Effector memory CD4-positive, alpha-beta T cell (primary cell): ENCODE measurements at places on chromosomes 2 and 18.

DNA sequence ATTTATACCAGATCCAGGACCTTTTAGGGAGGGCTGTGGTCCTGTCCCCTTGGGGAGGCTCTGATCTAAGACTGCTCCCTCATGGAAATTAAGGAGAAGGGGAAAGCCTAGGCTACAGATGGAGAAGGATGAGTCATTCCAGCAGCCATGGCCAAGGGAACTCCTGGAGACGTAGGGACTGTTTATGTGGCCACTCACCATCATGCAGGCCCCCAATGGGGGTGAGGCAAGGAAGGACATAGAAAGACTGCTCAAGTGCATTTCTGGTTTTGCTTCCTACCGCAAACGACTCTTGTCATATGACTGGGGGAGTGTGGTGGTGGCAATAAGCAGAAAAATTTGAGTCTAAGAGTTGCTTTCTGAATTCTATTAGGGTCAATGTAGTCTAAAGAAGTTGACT lies 54.0 kb upstream of the CYP1B1 start:
- no peak for DNase-seq

DNA sequence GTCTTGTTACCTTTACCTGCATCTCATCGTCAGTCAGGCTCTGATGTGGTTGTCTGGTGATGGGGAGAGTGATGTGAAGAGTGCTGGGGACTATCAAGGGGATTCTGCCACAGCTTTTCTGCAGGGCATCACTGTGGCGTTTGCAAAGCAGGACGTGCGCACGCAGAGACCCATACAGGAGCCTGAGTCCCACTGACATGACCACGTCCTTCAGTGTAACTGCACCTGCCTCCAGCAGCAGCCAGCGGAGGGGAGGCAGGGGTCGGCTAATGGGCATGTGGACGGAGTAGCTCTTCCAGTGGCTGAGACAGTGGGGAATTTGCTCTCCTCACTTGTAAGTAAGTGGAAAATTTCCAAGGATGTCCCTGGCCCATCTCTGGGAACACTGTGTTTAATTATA lies 6.5 kb downstream of the ALKAL2 start:
- DNase-seq, result no peak

DNA sequence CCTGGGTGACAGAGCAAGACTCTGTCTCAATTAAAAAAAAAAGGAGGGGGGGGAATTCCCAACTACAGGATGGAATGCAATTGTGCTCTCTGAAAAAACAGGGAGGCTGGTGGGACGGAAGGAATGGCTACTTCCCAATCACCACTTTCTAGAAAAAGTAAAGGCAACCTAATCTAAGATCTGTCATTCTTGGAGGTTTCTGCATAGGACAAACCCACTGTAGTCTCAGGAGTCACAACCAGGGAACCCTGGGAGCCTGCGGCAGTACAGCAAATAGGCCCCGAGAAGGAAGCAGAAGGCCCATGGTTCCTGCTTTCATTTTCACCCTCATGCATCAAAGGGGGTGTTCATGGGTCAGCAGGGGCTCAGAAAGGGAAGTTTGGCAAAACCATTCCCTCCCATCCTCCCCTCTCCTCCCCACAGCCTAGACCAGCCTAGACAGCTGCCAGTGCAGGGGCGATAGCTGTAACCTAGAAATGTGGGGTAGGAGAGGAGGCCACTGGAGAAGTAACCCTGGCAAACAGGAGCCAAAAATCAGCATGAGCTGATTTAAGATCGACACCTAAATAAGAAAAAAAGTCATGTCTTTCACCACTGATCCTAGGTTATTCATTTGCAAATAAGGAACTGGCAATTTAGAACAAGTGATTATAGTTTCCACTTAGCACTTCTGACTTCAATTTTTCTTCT lies 48.0 kb downstream of the TRABD2A start:
- no peak for DNase-seq

DNA sequence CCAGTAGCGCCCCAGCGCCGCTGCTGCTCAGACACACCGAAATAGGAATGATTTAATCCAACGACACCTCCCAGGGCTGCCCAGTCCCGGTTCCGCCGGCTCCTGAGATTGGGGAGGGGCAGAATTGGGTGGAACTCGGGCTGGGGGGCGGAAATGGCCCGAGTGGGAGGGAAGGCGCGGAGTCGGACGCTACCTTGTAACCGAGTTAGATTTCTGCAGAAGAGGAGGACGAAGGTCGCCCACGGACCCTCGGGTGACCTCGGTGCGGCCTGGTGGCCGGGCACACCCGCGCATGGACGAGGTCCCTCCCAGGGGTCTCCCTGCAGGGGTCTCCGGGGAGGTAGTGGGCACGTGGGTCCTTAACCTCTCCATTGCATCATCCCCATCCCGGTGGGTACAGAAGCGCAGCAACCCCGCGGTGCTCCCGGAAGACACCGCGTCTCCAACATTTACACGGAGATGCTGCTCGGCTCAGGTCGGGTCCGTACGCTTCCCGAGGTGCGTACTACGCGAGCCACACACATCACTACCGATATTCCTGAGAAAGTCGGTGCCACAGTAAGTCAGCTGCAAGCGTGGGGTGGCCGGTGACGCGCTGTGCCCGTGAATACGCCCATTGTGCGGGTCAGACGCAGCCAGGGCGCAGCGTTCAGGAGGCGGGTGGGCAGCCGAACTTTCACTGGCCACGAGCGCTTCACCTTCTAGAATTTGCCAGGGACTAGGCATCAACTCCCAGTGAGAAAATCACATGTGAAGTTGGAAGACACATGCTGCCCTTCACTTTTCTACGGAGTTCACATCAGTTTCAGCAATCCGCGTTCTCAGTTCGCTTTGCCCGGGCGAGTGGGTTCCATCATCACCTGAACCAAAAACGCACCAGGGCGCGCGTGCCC lies 3.0 kb downstream of the ZNF516 start:
- no peak for DNase-seq

- DNase-seq, result no peak
Observed at GRCh38 chr2:38010995-38011394, 65.0 kb downstream of the CYP1B1 start.

DNA sequence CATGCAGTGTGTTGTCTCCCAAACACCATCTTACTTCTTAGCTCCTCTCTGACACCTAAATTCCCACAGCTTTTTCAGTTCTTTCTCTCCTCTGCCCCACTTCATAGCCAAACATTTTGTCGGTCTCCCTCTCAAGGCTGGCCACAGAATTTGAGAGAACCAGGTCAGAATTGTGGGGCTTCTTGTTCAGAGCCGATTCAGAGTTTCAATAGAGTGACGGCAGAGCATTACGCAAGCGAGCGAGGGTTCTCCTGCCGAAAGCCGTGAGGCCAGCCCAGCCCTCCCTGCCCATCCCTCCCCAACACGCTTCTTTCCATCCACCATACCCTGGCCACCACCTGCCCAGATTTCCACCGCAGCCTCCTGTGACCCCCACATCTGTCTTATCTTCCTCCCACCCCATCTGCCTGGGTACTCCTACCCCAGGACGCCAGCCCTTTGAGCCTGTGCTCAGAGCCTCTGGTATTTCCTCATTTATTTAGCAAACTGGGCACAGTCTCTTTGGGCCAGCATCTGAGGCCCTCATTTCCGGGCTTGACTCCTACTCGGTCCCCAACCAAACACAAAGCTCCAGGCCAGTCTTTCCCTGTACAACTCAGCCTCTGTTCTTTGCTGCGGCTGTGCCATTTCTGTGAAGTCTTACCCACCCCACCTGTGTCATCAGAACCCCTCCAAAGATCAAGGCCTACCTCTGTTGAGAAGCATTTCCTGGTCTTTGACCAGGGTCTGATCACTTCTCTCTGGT lies 70.0 kb upstream of the MAP4K4 start:
- DNase-seq, result no peak

- no peak for DNase-seq
Observed at GRCh38 chr2:238313289-238313990, 6.9 kb upstream of the TRAF3IP1 start.

DNA sequence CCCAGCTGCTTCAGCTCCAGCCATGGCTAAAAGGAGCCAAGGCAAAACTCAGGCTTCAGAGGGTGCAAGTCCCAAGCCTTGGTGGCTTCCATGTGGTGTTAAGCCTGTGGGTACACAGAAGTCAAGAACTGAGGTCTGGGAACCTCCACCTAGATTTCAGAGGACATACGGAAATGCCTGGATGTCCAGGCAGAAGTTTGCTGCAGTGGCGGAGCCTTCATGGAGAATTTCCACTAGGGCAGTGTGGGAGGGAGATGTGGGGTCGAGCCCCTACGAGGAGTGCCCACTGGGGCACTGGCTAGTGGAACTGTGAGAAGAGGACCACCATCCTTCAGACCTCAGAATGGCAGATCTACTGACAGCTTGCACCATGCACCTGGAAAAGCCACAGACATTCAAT lies 76.1 kb upstream of the KCTD1 start:
- DNase-seq, result no peak

DNA sequence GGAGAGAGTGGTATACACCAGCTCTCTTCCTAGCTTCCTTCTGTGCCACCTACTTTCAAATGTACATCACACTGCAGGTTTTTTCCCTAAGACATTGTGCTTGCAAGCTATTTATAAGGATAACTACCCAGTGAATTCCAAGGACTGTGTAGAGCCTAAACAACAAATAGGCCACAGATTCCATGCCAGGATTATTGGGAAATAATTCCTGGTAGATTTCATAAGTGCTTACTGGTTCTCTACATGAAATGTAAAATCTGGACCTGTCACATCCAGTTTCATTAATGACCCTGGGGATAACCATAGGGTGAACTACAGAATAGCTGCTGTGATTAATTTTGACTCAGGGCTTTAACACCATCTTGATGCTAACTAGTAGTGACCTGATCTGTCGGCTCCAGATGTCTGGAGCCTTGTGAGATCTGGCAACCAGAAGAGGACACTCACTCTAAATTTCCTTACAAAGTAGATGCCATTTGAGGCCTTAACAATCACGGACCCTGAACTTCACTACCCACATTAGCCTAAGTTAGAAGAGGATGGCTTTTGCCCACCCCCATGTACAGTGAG lies 34.3 kb upstream of the LGALSL start:
- DNase-seq, result no peak

GRCh38 chr2:28516950-28517349 lies 21.1 kb downstream of the PLB1 start:
- DNase-seq, result no peak

- DNase-seq, result no peak
Observed at GRCh38 chr2:136065907-136066306, 52.0 kb downstream of the CXCR4 start.

GRCh38 chr18:36636237-36636817 lies 192.5 kb downstream of the TPGS2 start:
- no peak for DNase-seq

DNA sequence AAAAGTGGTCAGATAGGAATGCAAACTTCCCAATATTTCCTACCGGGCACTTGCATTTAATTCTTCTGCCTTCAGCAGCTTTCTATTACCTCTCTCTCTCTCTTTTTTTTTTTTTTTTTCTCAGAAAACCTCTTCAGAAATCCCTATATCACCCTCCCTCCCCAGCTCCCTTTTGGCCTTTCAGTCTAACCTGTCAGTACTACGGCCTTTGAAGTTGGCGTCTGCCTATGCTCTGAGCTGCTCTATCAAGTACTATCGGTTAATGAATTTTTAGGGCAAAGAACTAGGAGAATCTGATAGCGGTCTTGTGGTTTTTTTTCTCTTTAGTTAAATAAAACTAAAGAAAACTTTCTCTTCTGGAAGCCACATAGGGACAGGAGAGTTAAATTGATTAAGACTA lies 122.4 kb upstream of the MAPRE2 start:
- no peak for DNase-seq

DNA sequence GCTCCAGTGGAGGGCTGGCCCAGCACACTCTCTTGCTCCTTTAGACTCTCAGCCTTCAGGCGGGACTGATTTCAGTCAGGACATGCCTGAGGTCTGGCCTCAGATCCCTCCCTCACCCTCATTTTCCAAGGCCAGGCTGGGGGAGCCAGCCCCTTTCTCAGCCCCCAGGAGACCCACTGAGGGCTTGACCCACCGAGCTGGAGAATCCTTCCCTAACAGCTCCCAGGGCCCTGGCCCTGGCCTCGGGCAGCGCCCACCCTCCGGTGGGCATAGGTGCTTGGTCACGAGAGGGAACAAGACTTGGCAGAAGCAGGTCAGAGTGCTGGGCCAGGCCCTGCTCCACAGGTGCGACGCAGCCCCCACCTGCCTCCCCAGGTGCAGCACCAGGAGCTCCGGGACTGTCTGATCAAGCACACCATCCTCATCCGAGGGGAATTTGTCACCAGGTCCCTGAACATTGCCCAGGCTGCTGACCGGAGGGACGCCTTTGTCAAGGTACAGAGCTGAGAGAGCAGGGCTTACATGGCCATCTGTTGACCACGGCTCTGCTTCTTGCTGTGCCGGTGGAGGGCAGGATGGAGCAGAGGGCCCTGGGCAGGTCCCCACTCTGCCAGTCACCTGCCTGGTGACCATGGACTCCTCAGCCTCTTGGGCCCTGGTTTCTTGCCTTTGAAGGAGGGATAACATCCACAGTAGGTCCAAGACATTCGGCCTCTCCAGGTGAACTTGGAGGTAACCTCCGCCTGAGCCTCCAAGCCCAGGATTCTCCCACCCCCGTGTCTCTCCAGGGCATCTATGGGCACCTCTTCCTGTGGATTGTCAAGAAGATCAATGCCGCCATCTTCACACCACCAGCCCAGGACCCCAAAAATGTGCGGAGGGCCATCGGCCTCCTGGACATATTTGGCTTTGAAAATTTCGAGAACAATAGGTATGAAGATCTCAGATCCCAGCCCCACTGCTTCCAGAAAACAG lies 46.3 kb downstream of the MYO7B start:
- no peak for DNase-seq

DNA sequence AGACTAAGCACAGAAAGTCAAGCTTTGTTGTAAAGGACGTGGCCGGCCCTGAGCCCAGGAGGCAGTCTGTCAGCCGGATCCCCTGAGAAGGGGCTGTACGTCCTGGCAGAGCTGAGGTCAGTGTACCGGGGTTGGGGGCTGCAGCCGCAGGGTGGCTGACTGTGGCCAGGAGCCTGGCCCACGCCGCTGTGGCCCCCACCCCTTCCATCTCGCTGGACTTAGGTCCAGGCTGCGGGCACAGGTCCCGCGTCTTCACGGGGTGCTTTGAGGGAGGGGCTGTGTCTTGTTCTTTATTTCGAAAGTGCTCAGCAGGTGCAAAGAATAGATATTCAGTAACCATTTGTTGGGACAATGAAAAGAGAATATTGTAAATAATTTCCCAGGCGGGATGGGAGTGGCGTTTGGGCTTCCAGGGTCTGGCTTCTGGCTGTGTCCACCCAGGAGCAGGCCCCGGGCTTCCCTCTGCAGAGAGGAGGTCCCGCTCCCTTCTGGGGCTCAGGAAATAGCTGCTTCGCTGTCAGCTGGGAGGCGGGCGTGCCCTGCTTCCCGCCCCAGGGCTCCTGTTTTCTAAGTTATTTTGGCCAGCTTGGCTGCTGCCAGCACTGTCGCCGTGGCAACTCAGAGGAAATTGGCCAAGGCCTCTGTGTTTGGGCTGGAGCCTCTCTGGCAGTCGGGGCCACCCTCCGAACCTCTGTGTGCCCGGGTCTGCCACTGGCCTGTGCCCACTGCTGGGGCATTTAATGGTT lies 7.4 kb downstream of the NFATC1 start:
- DNase-seq, result no peak

DNA sequence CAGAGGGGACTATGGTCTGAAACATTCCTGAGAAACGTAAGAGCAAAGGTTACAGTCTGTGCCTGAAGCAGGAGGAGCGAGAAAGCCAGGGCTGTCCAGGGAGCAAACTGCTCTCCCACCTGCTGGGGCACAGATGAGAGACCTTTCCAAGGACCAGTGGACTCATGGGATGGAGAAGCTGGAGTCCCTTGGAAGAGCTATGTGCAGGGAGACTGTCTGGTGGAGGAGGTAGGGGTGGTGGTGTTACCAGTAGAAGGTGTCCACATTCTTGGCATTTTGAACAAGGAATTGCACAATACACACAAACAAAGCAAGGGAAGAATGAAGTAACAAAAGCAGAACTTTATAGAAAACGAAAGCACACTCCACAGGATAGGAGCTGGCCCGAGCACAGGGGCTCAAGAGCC lies 97.9 kb upstream of the CYRIA start:
- DNase-seq, result no peak

- no peak for DNase-seq
Observed at GRCh38 chr2:23361152-23361551, 23.8 kb upstream of the KLHL29 start.
